ENCODE measurements at places on chromosomes 2 and 18. TPM values are rescaled to one million over a fixed set of nuclear protein-coding genes. Genes with fewer than 3 reads are reported as not detected.

GNAL gene
- 1.1 TPM for total RNA-seq

TRIM54 gene
- 218 TPM for total RNA-seq

DPYSL5 gene
- total RNA-seq, result 0.19 TPM

DNA sequence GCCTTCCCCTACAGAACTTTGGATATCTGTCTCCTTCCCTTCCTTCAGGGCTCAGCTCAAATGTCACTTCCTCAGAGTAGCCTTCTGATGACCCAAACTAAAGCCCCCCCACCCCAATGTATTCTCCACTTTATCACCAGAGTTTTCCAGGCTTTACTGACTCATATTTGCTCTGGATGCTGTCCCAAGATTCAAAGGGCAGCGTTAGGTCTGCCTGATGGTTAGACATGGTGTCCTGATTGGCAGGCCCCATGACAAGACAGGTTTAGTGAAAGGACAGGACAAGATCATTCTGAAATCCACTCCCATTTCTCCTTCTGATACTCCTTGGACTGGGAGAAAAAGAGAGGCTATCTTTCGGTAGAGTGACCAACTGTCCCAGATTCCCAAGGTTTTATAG is 22.6 kb upstream of the RPIA start:
- DNase-seq, result no peak

DNA sequence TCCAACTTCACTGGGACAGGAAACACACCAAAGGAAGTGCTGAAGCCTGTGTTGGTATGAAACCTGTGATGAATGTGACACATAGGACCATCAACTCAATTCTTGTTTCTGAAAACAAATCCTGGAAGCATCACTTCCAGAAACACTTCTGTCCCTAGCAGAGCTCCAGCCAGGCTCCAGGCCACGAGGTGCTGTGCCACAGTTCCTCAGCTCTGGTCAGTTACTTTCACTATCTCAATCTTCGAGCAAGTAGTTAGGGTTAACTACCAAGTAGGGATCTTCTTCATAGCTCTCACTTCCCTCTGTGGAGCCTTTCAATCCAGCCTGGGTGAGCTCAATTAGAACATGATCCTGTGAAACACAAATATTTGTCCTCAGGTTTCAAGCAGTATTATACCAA is 3.6 kb upstream of the LCT start:
- no peak for DNase-seq

DNA sequence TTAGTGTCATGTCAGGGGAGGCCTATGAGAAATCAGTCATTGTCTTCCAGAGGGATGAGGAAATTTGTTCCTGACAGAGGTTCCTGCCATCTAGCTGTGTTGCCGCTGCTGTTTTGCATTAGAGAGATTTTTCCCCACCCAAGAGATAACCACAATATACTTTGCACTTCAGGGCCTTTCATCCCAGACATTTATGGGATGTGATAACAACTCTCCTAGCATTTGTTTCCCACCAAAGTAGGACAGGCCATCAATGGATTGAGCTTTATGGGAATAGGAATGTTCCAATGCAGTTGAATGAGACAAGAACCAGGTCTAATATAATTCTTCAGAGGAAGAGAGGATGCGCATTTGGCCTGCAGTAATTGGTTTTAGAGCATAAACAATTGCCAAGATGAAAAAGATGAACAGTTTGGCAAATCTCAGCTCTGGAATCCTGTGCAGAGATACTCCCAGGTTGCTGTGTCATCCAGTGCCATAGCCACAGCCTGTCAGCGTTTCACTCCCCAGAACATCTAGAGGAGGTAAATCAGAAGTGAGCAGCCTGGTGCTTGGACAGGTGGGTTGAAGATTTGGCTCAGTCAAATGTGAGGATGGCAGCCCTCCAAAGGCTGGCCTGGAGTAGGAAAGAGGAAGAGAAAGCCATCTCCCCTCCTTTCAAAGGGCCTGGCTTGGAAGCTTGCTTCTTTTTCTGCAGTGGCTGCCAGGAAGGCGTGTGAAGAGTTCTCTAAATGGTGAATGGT is 93.7 kb upstream of the SETBP1 start:
- no peak for DNase-seq

DNA sequence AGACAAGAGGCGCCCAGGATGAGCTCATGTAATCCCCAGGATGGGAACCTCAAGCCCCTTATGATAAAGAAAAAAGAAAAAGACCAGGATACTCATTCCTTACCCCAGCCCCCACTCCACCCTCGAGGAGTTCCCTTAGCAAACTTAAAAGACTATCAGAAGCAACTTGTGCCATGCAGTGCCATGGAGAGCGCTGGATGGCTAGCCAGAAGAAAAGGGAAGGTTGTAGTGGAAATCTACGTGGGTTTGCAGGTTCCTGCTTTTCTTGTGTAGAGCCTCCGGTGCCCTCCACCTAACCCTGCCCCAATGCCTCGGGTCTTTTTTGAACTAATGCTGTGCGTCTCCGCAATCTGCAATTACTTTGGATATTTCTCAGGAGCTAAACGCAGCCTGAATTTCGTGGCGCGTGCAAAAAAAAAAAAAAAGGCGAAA is 16.2 kb upstream of the BCL11A start:
- DNase-seq, result no peak

GRCh38 chr2:172998547-172999272 is 76.9 kb upstream of the MAP3K20 start:
- no peak for DNase-seq

Measured in cardiac septum (tissue), 1 donor.